ENCODE measurements at places on chromosomes 2 and 18.

- DNase-seq: no peak
These were observed 81.5 kb upstream of the SLC66A3 start for GRCh38 chr2:11073776-11074175.

DNA sequence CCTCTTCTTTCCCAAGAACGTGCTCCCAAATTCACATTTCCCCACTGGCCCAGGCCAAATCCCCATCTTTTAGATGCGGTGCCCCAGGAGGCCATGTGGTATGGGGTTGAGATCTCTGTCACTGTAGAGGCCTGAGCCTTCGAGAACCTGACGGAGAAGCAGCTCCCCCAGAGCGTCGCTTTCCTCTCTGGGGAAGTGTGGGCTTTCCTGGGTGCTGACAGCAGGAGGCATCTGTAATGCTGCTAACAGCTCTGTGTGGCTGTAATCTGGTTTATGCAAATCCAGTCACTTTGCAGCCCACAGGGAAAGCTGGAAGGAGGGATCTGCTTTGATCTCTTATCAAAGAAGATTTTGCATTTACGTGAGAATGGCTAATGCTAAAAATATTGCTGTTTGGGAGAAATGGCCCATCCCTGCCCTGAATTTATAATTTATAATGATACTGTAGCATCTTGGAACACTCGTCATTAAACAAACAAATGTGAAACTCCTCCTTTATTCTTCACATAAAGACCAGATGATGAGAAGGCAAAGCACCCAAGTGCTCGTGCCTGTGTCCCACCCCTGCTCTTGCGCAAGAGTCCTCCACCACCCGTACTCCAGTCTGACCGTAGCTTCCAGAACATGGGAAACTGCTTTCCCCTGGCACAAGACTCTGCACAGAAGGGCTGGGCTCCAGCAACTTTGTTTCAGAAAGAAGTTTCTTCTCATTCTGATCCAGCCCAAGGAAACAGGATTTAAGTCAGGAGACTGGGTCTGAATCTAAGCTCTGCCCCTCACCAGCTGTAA lies 109.9 kb upstream of the EPC2 start:
- DNase-seq: no peak

DNA sequence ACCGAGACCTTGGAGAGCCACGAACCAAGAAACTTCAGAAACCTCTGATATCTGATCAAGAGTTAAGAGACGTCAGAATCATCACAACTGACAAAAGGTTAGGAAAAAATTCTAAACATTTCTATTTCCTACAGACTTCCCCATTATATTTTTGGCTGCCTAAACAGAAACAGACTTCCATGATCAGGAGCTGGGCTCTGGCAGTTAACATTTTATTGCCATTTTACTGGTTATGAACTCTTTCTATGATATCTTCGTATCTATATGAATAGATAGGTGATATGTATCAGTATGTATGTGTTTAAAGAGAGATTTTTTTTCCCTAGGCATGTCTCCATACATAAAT lies 31.1 kb upstream of the PPP1R1C start:
- DNase-seq: no peak

DNA sequence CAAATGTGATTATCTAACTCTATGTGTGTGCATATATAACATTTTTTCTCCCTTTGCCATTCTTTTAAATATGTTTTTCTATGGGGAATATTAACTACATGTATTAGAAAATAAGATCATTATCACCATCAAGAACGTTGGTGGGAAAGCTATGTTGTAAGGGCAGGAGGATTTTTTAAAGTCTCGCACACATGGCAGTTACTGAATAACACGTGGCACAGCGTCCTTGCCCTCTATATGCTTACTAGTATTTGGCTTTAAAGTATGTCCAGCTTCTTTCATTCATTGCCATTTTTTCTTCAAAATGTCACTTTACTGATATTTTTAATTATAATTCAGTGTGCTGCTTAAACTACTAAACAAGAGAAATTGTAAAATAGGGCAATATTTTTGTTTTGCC lies 944.3 kb downstream of the SOCS6 start:
- no peak for DNase-seq

- DNase-seq: no peak
These were observed 137.4 kb downstream of the INSIG2 start for GRCh38 chr2:118225666-118226065.

GRCh38 chr2:27724905-27725701 lies 46.4 kb upstream of the MRPL33 start:
- no peak for DNase-seq

All from Panc1 (cell line).